Muscle of back (tissue), 13 donors: ENCODE measurements at places on chromosomes 16 and 17. TPM values are rescaled to one million over a fixed set of nuclear protein-coding genes. Genes with fewer than 3 reads are reported as not detected.
A peak's percentile ranks its signal among the peaks of the same experiment; 100 is the strongest.

DNA sequence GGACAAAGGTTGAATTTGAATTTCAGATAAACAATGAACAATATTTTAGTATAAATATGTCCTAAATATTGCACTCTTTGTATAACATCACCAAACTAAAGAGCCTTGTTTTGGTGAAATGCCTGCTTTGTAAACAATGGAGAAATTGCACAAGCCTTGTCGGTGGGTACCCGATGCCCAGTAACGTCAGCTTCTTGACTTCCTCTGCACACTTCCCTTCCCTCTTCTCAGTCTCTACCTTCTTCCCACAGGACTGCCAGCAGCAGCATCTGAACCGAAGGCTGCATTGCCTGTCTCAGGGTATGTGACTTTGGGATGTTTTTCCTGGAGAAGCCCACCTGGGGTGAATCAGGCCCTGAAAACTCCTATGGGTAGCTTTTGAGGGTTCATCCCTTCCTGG, 113.9 kb downstream of the UTP18 start:
- no peak for DNase-seq

GRCh38 chr16:58459344-58460218, 40.4 kb upstream of the NDRG4 start:
- no peak for DNase-seq

GRCh38 chr17:73163043-73163442, 1.8 kb upstream of the SSTR2 start:
- DNase-seq, result no peak

DNA sequence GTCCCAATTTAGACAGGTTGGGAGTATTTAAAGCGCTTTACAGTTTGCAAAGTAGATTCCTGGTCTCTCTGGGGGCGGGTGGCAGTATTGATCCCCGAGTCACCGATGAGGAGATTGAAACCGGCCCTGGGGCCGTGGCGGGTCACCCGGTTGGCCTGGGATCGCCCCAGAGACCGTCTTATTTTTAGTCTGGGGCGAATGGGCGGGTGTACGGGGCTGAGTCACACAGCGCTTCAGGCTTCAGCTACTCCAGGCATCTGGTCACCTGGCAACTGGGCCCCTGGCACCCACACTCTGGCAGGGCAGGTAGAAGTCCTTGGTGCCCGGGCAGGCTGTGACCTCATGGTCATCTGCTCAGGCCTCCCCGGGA, 669 bp downstream of the MIEF2 start:
- DNase-seq, result peak; percentile 26

DNA sequence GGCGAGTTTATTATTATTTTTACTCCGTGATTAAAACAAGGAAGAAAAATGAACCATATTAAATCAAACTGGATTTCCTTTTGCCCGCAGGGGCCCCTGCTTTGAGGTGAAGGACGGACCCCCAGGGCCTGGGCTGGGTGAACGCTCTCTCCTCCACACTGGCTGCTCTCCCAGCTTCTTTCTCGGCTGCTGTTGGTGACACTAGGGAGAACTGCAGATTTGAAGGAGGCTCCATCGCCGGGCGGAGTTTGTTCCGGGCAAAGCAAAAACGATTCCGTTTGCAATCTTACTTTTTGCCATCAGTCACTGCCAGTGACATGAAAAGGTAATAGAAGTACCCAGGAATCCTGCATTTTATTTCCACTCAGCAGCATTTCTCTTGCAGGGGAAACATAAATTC, 221.6 kb upstream of the SDK2 start:
- DNase-seq, result no peak

GRCh38 chr17:40551879-40552768, 13.1 kb downstream of the CCR7 start:
- DNase-seq, result peak; percentile 82

DNA sequence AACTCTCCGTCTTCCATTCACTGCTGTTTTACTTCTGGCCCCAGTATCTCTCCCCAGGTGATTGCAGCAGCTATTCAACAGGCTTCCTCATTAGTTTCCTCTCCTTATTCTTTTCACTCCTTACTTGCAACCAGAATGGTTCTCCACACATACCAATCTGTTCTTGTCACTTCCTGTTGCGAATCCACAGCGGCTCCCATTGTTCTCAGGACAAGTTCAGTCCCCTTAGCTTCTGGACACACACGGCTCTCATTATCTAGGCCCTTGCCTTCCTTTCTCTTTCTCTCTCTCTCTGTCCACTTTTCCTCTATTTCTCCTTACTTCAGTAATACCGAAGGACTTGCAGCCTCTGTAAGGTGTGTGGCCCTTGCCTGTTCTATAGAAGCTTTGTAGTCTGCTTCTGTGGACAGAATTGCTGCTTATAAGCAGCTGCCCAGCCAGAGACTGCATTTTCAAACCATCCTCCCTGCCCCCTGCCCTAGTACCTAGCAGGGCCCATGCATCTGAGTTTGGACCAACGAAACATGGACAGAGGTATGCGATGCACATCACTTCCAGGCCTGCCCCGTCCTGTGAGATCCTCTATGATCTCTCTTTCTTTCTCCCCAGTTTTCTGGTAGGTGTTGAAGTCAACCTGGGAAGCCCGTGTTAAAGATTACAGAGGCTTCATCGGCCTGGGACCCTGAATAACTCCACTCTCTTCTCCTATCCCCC, 45.7 kb downstream of the VAT1L start:
- DNase-seq, result no peak

GRCh38 chr16:5575121-5575520, 477.5 kb upstream of the EEF2KMT start:
- no peak for DNase-seq

- peak; percentile 69 for DNase-seq
Observed at GRCh38 chr16:66549284-66550131, at the start of gene TK2. TSS of gene TK2 (minus strand) at chr16:66550122. CDS start at chr16:66550061, 61 bp downstream.

DNA sequence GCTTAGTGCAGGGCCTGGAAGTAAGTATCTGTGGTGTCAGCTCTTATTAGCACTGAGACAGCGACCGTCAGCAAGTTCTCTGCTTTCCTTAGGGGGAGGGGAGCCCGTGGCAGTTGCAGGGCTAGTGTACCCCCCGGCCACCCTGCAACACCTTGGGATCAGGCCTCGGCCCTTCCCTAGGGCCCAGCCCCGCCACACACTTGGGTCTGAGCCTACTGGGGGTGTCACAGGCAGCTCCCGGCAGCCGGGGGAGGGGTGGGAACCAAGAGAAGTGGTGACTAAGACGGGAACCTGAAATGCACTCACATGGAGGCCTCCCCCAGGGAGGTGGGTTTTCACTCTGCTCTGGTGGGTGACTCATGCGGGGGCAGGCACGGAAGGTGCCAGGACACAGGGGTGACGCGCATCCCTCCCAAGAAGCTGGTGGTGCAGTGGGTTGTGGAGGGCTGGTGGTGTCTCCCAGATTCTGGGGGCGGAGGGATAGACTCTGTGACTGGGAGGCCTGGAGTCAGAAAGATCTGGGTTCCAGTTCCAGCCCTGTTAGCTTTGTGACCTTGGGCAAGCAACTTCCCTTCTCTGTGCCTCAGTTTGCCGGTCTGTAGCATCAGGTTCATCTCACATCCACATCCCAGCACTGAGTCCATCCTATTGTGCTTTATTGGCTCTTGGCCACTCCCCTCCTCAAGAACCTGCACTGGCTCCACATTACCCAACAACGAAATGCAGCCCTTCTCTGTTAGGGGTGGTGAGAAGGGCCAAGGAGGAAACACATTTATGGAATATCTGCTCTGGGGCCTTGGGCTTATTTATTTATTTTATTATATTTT, 44.5 kb downstream of the LAT start:
- DNase-seq, result no peak

GRCh38 chr16:4892361-4893102, 44.4 kb downstream of the PPL start:
- DNase-seq, result peak; percentile 27

GRCh38 chr16:82681592-82681991, 54.8 kb downstream of the CDH13 start:
- no peak for DNase-seq

GRCh38 chr16:91484-91883, 13.5 kb downstream of the MPG start:
- DNase-seq, result no peak

GRCh38 chr16:56355786-56356275, 69.5 kb downstream of the AMFR start:
- DNase-seq, result no peak

DNA sequence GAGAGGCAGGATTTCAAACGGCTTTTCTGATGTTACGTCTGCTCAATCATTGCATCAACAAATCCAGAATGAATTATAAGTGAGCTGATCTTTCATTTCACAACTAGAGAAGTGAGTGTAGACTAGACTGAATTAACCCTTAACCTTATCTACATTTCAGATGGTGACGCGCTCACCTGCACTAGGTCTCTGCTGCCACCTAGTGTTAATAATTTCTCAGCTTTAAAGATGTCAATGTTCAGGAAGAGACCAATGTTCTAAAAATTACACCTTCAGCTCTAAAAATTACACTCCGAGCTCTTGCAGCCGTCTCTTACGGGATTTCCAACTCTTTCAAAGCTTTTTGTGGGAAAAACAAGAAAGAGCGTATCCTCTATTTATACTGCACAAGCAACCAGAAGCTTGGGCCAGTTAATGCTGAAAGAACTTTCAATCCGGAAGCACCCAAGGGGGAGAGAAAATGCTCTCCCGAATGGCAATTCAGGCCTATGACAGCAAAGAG, 88.2 kb upstream of the FA2H start:
- DNase-seq, result peak; percentile 35

- no peak for DNase-seq
Observed at GRCh38 chr17:62689441-62690167, 62.1 kb downstream of the MRC2 start.

DNA sequence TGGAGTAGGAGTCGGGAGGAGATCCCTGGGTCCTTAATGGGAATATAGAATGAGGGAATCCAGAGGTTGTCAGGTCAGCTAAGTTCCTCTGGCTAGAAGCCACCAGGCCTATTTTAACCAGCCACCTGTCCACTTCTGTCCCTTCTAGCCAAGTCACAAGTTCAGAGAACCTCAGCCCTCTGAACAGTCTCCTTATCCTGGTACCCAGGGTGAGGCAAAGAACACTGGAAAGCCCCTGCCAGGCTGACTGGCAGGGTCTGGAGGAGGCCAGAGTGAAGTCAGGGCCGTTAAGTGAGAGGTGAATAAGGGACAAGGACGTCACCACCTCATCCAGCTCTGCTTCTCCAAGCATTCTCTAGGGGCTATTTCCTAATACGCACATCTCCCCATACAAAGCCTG, 2.7 kb downstream of the CTDNEP1 start:
- DNase-seq, result no peak

DNA sequence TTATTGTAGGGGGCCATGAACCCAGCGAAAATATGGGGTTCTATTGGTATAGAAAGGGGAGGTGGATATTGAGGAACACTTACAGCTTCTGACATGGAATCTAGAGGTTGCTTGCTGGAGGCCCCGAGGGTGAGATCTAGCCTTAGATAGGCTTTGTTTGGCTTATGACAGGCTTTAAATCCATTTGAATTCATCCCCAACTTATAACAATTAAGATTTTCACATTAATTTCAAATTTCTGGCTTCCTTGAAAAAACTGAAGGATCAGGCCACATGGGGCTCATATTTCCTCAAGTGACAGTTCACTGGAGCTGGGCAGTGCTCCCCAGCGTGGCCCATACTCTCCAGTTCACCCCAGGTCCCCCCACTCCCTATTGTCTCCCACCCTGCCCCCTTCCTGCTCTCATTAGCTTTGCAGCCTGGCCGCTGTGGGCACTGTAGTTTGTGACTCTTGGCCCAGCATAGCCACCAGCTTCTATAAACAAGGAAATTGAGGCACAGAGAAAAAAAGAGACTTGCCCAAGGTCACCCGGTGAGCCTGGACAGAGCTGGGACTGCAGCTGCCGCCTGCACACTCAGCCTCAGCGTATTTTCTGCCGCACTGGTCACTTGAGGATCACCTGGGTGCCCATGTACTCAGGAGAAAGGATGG, 19.8 kb upstream of the ADGRG1 start:
- no peak for DNase-seq

- DNase-seq, result no peak
Observed at GRCh38 chr16:69371564-69371963, 14.2 kb downstream of the TERF2 start.

DNA sequence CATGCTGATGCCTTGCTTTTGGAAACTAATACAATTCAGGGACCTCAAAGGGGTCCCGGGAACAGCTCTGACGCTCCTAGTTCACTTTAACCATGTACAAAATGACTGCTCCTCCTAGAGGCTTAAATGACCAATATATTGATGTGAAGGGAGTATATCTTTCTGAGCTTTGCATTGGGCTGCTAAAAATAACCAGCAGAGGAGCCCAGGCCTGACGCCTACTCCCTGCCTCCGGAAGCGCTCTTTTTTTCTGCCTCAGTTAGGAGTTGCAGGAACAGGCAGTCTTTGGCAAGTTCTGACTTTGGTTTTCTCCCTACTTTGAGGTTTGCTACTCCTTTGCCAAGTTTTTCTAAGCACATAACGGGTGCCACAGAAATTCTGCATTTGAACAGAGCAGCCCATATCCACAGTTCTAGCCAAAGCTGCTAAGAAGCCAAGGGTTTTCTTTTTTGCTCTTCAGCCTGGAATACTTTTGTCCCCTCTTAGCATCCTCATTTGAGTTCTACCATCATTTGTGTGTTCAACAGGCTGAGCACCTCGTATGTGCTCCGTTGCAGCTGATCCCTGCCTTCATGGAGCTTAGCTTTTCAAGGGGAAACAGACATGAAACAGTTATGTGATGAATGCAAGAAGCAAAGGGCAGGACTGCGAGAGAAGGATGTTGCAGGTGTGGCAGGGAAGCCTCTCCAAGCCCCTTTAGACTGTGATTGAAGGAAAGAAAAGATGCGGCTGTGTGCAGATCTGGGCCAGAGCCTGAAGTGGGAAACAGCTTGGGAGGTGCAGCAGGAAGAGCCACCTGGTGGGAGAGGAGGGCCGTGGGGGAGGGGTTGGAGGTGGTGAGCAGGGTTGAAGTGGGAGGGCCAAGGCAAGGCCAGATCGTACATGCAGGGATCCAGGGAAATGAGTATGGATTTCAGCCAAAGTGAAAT, 2.8 kb upstream of the NAGPA start:
- DNase-seq, result peak; percentile 15

DNA sequence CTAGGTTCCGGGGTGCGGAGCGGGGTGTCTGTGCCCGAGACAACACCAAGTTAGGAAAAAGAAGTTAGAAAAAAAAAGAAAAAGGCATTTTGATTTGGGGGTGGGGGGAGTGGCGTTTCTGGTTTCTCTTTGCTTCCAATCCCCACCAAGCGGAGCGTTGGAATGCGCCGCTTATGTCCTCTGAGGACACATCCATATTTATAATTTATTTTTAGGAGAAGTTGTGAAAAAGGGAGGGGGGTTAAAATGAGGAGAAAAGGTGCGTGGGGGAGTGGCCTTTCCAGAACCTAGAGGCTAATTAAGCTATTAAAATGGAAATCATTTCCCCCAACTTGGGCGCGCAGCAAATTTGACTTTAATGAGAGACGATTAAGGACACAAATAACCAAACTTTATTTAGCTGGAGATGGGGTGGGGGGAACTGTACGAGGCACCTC, 232.1 kb downstream of the MRTFB start:
- no peak for DNase-seq

Gene PIPOX
- polyA plus RNA-seq, result 1.3 TPM

Gene MYO15A
- 2.0 TPM for polyA plus RNA-seq

Gene PNMT
- polyA plus RNA-seq, result 2.5 TPM

Gene BRICD5
- polyA plus RNA-seq, result 3.6 TPM

Gene TAC4
- 1.3 TPM for polyA plus RNA-seq

Gene HCRT
- polyA plus RNA-seq, result not detected

Gene EVI2A
- 2.2 TPM for polyA plus RNA-seq

Gene AOC3
- polyA plus RNA-seq, result 19.3 TPM

Gene CSH1
- polyA plus RNA-seq, result 10.5 TPM

Gene TBX6
- polyA plus RNA-seq, result 0.82 TPM

Gene KRT36
- polyA plus RNA-seq, result not detected

Gene TVP23B
- 26.2 TPM for polyA plus RNA-seq

Gene GUCY2D
- polyA plus RNA-seq, result not detected

Gene CPNE7
- 0.46 TPM for polyA plus RNA-seq

Gene TNFRSF17
- 0.23 TPM for polyA plus RNA-seq

Gene ARL5C
- polyA plus RNA-seq, result 0.39 TPM

Gene HSD3B7
- 8.0 TPM for polyA plus RNA-seq

Gene SDR42E1
- 0.67 TPM for polyA plus RNA-seq
